ENCODE measurements at places on chromosomes 2 and 18.

GRCh38 chr2:86020984-86021383, 84.7 kb downstream of the POLR1A start:
- DNase-seq = no peak

DNA sequence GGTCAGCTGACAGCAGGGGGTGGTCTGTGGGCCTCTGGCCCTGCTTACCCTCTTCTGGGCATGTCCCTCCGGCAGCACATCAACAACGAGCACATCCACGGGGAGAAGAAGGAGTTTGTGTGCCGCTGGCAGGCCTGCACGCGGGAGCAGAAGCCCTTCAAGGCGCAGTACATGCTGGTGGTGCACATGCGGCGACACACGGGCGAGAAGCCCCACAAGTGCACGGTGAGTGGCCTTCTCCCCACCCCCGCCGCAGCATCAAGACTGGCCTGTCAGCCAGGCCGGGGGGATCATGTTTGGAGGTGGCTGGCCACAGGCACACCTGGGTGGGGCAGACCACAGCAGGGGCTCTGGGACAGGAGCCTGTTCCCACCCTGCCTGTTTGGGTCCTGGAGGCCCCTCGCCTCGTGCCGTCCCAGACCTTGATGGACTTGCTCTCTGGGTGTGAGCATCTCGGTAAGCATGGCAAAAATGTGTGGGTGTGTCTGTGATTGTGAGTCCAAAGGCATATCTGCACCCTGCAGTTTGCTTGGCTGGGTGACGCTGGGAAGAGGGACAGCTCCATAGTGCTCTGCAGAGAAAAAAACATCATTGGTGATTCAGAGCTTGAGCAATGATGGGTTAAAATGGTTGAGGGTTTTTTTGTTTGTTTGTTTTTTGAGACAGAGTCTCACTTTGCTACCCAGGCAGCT, 242.8 kb downstream of the GLI2 start:
- DNase-seq = no peak

DNA sequence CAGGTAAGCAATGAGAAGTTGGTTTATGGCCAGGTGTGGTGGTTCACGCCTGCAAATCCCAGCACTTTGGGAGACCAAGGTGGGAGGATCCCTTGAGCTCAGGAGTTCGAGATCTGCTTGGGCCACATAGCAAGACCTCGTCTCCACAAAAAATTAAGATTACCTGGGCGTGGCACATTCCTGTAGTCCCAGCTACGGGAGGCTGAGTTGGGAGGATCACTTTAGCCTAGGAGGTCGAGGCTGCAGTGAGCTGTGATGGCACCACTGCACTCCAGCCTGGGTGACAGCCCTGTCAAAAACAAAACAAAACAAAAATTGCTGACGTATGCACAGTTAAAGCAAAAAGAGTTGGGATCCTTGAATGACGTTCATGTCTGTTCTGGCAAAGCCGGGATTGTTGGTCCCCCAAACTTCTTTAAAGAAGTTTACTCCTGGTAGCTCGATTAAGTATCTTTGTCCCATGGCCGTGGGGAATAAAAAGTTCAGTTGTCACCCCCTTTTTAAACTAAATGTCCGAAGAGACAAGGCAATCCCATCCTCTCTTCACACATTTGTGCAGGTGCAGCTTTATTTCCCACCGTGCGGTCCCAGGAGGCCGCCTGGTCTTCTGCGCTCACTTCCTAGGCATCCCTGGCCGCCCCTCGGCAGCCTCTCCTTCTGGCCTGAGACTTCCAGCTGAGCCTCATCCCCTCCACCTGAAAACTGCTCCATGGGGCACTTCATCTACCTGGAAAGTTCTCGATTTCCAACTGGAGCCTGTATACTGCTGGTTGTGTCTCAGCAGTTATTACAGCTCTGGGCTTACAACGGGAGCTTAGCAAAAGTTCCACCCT, 762 bp upstream of the SPOPL start:
- no peak for DNase-seq

DNA sequence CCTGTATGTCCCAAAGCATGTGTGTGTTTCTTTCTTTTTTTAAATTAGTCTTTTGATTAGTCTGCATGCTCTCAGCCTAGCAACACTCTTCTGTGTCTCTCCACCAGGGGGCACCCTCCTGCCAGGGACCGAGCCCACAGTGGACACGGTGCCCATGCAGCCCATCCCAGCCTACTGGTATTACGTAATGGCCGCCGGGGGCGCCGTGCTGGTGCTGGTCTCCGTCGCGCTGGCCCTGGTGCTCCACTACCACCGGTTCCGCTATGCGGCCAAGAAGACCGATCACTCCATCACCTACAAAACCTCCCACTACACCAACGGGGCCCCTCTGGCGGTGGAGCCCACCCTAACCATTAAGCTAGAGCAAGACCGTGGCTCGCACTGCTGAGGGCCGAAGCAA, 93.8 kb downstream of the NRP2 start:
- no peak for DNase-seq

DNA sequence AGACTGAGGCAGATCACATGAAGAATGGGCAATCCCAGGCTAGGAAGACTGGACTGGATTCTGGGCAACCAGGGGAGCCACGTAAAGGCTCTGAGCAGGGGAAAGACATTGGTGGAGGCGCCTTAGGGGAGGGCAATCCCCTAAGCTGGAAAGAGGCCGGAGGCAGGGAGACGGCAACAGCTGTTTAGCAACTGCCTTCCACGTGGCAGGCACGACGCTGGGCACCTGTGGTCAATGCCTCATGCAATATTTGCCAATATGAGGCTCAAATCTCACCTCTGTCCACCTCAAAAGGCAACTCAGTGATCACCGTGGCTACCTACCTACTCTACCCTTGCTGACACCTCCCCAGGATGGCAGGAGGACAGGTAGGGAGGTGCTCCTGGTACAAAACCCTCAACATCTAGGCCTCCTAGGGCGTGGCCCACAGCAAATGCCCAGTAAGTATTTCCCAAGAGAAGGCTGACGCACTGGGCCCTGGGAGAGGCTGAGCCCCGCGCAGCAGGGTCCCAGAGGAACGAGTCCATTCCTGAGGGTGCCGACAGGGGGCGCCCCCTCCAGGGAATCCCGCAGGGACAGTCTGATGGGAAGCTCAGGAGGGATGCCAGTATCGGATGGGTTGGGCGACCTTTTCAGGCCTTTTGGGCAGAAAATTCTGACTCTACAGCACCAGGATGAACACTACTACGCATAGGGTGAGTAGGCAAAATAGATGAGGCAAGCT, 8.9 kb downstream of the BOLA3 start:
- no peak for DNase-seq

- no peak for DNase-seq
These were observed 1646.8 kb upstream of the TMEFF2 start for GRCh38 chr2:193841384-193842150.

- no peak for DNase-seq
These were observed 82.1 kb downstream of the EIF2AK3 start for GRCh38 chr2:88545118-88545517.

DNA sequence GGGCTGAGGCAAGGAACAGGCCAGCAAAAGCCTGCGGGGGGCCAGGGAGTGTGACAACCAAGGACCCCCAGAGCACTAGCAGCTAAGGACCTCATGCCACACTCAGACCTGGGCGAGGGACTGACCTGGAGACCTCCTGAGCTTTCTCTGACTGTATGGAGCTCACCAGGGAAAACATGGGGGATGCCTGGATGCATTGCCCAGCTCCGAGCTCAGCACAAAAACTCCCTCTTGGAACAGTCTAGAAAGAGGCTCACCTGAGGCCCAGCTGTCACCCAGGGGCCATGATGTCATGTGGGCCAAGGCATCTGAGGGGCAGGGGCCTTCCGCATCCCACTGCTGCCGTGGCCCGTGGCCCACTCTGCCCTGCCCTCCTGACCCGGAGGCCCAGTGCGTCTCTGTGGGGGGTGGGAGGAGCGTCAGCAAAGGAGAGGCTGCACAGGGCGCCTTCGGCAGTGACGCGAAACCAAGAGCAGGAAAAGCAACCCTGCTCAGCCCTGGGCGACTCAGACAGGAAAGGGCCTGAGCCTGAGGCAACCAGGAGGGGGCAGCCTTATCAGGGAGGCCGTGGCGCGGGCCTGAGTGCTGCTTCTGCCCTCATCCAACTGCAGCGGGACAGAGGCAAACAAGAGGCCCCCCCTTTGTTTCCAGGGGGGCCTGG, 57.3 kb upstream of the ALPP start:
- peak; percentile 52 for DNase-seq

DNA sequence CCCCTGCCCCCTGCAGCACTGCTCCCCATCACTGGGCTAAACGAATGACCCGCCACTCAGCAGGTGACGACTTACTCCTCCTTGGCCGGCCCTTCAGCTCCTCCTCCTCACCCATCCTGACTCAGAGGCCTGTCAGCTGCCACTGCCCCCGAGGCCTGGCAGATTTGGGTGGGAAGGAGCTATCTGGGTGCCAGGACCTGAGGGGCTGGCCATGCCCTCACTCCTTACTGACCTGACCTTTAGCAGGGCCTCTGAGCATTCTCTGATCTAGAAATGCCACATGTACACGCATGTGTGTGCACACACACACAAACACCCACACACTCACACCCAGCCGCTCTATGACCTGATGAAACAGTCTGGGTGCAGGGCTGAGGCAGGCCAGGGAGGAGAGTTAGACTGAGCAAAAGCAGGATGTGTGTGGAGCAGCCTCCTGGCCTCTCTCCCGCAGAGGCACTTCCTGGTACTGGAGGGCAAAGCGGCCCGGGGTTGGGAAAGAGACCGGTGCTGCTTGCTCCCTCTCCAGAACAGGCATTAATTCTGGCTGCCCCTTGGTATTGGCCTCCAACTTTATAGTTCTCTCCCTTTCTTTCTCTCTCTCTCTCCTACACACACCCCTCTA, 68.0 kb downstream of the ZFP36L2 start:
- DNase-seq = peak; percentile 79

Measured in CD8-positive, alpha-beta T cell (primary cell).